ENCODE measurements at places on chromosomes 2 and 18.

GRCh38 chr2:236001166-236001828 is 166.9 kb downstream of the GBX2 start:
- no peak for DNase-seq

- no peak for DNase-seq
Measured at GRCh38 chr2:47096451-47096850, 58.7 kb downstream of the STPG4 start.

GRCh38 chr2:176454893-176455815 is 185.9 kb downstream of the MTX2 start:
- peak; percentile 89 for DNase-seq

GRCh38 chr2:188395903-188396689 is 104.4 kb downstream of the GULP1 start:
- peak; percentile 8 for DNase-seq

- no peak for DNase-seq
Measured at GRCh38 chr2:174399171-174399570, 3.6 kb downstream of the SCRN3 start.

- DNase-seq: no peak
Measured at GRCh38 chr18:7304061-7304370, 73.1 kb downstream of the LRRC30 start.

GRCh38 chr18:55090564-55091188 is 131.4 kb upstream of the CCDC68 start:
- no peak for DNase-seq

DNA sequence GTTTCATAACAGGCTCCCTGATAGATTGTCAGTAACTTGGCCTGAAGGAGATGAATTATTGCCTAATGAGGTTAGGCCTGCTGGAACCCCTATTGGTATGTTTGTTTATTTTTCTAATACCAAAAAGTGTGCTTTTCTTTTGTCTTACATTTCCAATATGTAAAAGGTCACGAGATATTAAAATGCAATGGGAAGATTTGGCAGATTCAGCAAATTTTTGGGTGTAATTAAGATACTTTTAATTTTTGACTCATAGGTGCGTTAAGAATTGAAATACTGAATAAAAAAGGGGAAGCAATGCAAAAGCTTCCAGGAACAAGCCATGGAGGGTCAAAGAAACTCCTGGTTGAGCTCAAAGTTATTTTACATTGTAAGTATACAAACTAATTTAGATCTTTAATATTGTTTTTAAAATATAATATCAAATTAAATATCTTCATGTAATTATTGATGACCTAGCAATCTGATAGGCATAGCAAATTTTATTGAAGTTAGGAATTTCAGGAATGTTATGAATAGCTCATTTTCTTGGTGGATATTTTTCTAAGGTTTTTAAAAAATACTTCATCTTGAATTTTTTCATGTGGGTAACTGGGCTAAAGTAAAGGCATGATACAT is 52.1 kb downstream of the SMCHD1 start:
- no peak for DNase-seq

GRCh38 chr2:122205641-122206040 is 450.2 kb downstream of the TSN start:
- DNase-seq: no peak

GRCh38 chr2:12720754-12721378 is 4.1 kb downstream of the TRIB2 start:
- DNase-seq: no peak

- no peak for DNase-seq
Measured at GRCh38 chr2:218957671-218958070, 1.8 kb upstream of the CDK5R2 start.

DNA sequence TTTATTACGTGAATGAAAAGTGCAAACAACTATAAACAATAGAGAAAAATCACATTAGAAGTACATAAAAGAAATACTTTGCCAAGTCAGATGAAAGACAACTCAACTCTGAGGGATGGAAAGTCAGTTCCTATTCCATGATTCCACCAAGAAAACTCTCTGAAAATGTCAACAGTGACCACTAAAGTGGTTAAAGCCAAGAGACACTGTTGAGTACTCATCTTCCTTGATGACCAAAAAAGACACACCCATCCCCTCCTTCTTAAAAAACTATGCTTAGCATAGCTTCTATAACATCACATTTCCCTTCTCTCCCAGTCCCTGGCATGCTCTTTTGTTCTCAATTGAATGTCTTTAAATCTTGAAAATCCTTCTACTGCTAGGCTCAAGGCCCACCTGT is 160.0 kb downstream of the TCF4 start:
- DNase-seq: no peak

DNA sequence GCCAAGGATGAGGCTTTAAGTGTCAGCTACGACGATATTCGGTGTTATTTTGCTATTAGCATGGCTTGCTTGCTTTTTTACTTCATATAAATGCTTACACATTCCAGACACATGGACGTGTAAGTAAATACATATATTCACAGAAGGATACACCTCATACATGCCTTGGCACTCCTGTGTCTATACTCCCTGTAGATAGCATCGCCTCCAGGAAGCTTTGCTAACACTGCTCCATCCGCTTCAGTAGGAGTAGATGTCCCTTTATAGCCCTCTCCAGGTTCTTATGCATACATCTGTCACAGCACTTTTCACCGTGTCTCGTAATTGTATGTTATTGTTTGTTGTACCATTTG is 27.5 kb upstream of the KCTD1 start:
- peak; percentile 81 for DNase-seq

DNA sequence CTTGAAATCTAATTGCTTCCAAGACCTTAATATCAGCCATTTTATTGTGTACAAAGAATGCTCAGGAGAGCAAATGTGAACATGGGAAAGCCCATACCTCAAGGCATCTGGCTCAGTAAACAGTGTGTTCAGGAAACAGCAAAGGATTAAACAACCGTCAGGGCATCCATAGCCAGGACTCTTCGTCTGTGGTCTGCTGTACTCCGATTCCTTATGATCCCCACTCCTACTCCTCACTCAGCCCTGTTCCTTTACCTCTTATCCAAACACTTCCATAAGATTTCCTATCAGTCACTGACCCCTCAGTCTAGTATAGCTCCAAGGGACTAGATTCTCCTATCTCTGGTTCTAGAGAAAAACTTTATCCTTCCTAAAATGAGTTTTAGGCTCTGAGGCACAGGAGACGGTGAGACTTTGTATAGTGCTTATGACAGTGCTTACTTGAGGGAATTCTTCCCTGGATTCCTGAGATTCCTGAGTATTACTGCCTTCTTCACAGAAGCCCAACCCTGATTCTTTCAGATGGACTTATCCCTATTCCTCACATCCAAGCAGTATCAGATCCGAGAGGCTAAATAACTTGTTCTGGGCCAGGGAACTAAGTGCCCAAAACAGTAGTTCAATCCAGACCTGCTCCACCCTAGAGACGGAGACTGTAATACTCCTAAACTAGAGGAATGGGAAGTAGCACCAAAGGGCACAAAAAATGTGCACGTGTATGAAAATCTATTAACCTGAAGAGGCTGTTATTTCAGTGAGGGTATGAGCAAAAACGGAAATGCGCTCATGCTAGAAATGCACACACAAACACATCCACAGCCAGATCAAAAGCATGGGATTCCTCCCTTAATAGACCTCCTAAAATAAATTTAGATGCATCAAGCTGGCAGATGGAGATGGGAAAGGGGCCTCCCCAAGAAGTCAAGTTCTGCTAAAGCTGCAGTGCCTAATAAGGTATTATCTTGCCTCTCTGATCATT is 42.1 kb upstream of the SIGLEC15 start:
- DNase-seq: no peak

GRCh38 chr18:58276789-58277739 is 233.0 kb downstream of the NEDD4L start:
- DNase-seq: no peak

GRCh38 chr2:139394801-139395200 is 614.6 kb upstream of the NXPH2 start:
- DNase-seq: no peak

DNA sequence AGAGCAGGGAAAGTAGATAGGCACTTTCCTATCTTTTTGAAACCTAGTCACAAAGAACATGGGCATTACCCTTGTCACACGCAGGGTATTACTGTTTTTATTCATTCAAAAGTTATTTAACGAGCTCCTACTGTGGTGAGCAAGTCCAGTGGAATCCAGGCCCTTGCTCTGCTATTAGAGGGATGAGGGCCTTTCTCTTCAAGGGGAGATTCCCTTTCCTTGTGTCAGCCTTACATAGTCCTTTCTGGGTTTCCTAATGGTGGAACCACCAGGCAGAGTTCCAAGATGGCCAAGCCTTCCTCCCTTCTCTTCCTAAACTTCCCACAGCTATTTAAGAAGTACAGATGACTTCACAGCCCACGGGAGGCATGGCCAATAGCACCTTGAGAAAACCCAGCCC is 64.6 kb downstream of the SPTBN1 start:
- no peak for DNase-seq

DNA sequence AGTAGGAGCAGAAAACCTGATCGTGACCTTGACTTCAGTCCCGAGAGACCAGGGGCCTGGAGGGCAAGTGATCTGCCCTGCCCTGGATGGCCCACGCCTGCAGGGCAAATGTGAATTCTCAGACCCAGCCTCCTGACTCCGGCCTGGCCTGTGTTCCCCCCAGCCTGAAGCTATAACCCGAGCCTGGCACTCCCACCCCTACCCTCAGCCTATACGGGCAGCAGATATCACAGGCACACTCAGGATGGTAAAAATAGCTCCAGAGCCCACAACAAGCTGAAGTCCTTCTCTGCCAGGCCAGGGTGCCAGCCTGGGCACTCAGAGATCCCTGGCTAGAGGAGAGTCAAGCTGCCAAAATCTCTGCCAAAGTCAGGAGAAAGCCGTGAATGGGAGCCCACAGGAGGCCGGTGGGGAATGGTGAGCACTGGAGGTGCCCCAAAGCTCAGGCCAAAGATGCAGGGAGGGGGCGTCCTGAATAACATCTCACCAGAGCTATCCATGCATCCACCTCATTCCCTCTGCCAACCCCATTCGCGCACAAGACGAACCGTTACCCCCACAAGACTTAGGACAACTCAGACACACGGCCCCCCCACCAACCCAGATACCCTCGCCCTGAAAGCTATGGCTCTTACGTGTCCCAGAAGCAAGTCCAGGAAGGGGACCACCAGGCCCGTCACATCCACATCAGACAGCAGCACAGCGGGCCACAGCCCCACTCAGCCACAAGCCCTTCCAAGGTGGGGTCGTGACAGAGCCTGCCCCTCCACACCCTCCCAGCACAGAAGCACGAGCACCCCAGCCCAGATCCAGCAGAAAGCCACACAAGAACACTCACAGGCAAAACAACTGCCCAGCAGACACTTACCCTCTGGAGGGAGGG is 144.9 kb downstream of the TNS1 start:
- DNase-seq: no peak

- DNase-seq: no peak
Measured at GRCh38 chr2:30772021-30772705, 35.1 kb downstream of the CAPN13 start.

- no peak for DNase-seq
Measured at GRCh38 chr18:38494065-38494464, 928.5 kb upstream of the CELF4 start.

DNA sequence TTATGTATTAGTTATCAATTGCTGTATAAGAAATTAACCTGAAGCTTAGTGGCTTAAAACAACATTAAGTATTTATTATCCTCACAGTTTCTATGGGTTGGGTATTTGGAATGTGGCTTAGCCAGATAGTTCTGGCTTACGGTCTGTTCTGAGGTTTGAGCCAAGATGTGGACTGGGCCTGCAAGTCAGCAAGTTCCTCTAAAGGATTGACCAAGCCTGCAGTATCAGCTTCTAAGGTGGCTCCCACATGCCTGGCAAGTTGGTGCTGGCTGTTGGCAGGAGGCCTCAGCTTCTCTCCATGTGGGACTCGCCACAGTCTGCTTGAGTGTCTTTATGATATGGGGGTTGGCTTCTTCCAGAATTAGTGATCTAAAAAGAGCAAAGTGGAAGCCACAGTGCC is 45.0 kb upstream of the TCF4 start:
- no peak for DNase-seq

- no peak for DNase-seq
Measured at GRCh38 chr2:19169134-19169768, 189.2 kb downstream of the OSR1 start.

DNA sequence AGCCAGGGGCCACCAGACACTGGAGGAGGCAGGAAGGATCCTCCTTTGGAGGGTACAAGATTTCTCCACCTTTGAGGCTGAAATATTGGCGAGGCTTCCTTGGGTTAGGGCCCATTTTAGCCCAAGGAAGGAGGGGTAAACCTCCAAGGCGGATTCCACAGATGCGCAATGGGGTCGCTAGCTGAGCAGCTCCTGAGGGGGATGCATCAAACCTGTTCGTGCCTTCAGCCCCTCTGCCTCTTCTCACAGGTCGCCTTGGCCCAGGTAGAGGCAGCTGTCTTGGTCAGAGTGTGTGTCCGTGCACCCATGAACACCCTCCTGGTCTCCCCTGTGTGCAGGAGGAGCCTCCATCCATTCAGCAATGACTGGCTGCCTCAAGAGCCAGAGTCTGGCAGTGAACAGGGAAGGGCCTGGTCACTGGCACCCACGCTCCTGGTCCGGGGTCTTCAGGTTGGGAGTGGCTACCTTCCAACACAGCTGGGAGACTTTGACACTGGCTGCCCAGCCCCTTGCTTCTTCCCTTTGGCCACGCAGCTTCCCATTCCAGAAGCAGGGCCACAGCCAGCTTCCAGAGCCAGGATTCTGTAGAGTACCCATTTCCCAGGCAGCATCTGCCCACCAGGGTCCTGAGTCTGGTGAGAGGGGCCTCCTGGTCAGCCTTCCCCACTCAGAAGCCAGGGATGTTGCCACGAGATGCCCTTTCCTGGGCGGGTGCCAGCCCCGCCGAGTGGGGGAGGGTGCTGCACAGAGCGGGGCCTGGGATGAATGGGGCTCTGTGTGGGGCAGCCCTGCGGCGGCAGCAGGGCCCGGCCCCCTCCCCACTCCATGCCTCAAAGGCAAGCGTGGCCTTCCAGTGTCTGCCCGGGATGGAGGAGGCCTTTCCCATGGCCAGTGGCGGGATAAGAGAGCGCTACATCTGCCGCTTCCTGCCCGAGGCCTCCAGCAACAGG is 95.8 kb upstream of the GPC1 start:
- no peak for DNase-seq

- DNase-seq: no peak
Measured at GRCh38 chr2:2876331-2877221, 501.0 kb downstream of the EIPR1 start.

DNA sequence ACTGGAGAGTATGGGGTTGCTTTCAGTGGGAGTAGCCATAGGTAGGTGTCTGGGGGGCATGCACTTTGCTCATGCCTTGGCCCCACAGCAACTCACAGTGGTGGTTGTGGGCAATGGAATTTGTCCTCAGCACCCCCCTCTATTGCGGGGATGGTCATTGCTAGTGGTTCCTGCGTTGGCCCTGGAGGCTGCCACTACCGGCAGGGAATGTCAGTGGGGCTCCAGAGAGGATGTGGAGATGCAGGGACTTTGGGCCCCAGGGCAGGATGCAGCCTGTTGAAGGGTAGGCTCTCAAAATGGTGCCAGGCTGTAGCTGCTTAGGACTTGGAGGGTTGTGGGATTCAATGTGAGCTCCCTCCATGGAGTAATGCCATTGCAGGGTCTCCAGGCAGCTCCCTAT is 125.0 kb downstream of the XRCC5 start:
- DNase-seq: no peak

- no peak for DNase-seq
Measured at GRCh38 chr2:141260911-141261310, 869.9 kb downstream of the LRP1B start.
